ENCODE measurements at places on chromosomes 13 and 19. TPM values are rescaled to one million over a fixed set of nuclear protein-coding genes. Genes with fewer than 3 reads are reported as not detected.

Gene LAIR1
- 7.7 TPM for total RNA-seq

Gene TDRD12
- total RNA-seq: 0.05 TPM

GRCh38 chr19:13843104-13843921, 33.6 kb upstream of the NANOS3 start:
- no peak for DNase-seq

- DNase-seq: no peak
Observed at GRCh38 chr13:70568571-70568970, 460.3 kb upstream of the KLHL1 start.

- no peak for DNase-seq
Observed at GRCh38 chr13:92573467-92574057, 653.0 kb upstream of the GPC6 start.

DNA sequence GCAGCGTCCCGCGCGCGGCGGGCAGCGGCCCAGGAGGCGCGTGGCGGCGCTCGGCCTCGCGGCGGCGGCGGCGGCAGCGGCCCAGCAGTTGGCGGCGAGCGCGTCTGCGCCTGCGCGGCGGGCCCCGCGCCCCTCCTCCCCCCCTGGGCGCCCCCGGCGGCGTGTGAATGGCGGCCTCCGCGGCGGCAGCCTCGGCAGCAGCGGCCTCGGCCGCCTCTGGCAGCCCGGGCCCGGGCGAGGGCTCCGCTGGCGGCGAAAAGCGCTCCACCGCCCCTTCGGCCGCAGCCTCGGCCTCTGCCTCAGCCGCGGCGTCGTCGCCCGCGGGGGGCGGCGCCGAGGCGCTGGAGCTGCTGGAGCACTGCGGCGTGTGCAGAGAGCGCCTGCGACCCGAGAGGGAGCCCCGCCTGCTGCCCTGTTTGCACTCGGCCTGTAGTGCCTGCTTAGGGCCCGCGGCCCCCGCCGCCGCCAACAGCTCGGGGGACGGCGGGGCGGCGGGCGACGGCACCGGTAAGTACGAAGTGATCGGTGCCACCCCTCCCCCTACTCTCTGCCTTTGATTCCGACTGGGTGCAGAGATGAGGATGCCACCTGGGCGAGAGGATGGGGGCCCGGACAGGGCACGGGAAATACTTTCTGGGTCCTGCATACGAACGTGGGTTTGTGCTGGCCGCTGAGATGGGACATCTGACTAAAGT, 874 bp downstream of the TRIM28 start:
- DNase-seq: no peak

DNA sequence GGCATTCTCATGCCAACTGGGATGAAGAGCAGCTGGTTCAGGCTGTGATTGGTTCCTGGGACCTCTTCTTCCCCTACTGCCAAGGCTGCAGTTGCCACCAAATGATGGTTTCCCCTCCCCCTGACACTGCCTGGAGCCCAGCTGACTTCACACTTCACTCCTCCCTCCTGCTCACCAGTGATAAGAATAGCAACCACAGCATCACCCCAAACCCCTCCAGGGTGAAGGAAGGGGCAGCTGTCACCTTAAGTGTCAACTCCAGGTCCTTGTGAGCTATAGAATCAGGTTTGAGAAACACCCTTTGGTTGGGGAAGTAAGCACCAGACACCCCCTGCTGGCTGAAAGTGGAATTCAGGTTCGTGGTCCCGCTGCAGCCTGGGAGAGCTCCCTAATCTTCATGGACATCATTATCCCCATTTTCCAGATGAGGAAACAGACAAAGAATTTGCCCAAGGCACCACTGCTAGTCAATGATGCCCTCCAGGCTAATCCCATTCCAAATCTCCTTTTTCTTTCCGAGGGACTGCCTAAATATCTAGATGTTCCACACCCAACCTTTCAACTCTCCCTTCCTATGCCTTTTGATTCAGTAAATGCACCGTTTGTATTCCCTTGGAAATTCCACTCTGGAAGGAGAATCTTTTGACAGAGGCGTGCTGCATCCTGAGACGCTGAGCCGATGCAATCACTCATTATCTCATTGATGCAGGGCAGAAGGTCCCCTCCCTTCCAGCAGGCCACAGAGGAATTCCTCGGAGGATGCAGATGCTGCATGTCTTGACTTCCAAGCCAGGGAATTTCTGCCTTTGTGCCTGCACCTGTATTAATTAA, 50.6 kb upstream of the UQCRFS1 start:
- DNase-seq: peak; percentile 86

GRCh38 chr13:19713186-19713965, 69.4 kb downstream of the PSPC1 start:
- DNase-seq: no peak

- peak; percentile 79 for DNase-seq
Observed at GRCh38 chr13:30159446-30159839, 147.9 kb downstream of the KATNAL1 start.

DNA sequence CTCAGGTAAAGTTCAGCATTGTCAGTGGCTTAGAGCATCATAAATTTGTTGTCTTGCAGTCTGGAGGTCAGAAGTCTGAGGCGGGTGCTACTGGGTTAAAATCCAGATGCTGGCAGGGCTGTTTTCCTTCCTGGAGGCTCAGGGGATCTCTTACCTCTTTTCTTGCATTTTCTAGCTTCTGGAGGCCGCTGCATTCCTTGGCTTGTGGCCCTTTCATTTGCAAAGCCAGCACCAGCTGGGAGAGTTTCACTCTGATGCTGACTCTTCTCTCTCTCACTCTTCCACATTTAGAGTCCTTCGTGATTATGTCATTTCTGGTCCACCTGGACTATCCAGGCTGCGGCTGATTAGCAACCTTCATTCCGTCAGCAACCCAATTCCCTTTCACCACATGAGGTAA, 38.1 kb upstream of the SLC10A2 start:
- DNase-seq: no peak

DNA sequence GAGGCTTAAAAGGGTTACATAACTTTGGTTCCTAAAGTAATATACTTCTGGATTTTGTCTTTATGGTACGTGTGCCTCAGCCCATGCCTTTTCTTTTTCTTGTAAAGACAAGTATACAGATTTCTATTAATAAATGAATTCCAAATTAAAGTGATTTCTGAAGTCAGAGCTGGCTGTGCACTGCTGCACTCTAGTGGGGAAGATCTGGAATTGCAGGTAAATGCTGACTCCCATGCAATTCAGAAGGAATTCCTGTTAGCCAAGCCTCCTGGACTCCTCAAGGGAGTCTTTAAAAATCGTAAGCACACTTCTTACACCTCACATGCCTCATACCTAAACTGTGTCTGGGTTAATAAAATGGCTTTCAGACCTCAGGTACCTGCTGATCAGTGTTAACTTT, 118.4 kb upstream of the SLC7A1 start:
- no peak for DNase-seq

Data from activated CD4-positive, alpha-beta T cell treated with anti-CD3 and anti-CD28 coated beads, Interleukin-2, amount 10 ng/mL, durations not matched to agents 24 days and 14 days (primary cell).